Activated naive CD4-positive, alpha-beta T cell treated with anti-CD3 and anti-CD28 coated beads for 36 hours (primary cell): ENCODE measurements at places on chromosomes 1 and 21.

DNA sequence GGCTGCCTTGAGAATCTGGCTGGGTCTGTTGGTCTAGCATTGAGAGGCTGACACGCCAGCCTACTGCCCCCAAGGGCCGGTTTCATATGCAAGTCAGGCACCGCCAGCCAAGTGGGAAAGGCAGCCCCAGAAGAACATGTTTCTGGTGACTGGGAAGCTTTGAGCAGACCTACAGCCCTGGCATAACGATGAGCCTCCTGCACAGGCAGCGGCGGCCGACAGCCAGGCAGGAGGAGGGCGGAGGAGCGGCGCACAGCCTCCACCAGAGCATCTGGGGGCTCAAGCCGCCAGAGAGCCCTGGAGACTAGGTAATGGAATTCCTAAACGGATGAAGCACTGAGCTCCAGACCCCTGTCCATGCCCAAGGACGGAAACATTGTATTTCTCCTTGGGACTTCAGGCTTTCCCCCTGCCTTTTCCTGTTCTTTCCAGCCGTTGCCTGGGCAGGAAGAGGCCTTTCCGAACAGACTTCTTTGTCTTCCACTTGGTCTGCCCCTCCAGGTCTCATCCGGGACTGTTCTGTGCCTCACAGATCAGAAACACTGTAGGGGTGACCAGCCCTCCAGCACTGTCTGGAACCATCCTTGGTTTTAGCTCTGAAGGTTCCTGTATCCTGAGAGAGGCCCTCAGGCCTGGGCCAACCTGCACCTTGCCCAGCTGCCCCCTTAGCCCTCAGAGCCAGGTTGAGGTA lies 59.5 kb downstream of the IRF2BP2 start:
- no peaks in the 10 kb centered on the region for H3K4me1 ChIP-seq
- H3K36me3 ChIP-seq, result no peaks in the 10 kb centered on the region
- DNase-seq, result no peak
- H3K4me3 ChIP-seq, result no peak overlapping the region
- H3K27ac ChIP-seq, result no peak overlapping the region

- H3K4me3 ChIP-seq, result no peak overlapping the region
- peaks cover 4% of the 10 kb centered on the region for H3K4me1 ChIP-seq
- no peaks in the 10 kb centered on the region for H3K36me3 ChIP-seq
- no peak for DNase-seq
Observed at GRCh38 chr1:207440626-207441025, 13.5 kb upstream of the CR2 start.

GRCh38 chr1:224181453-224181810 lies 1.6 kb upstream of the DEGS1 start:
- H3K36me3 ChIP-seq, result peaks cover 2% of the 10 kb centered on the region
- H3K4me1 ChIP-seq, result peaks cover 32% of the 10 kb centered on the region
- no peaks in the 10 kb centered on the region for H3K27me3 ChIP-seq
- DNase-seq, result no peak
- no peak overlapping the region for H3K27ac ChIP-seq

DNA sequence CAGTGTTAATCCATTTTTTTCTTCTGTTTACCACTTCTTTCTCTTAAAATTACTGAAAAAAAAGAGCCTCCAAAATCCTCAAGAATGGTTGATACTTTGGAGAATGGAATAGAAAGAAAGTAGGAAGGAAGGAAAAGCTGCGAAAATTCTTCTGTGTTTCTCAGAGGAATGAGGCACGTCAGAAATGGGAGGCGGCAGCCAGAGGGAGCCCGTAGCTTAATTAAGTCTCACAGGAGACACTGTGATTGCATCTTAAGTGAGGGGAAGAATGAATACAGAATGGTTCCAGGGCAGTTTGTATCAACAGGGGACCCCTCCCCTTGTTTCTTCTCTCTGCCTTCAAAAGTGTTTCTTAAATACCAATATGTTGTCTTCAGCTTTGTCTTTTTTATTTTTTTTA lies 1099.5 kb downstream of the PLA2G4A start:
- H3K36me3 ChIP-seq, result no peaks in the 10 kb centered on the region
- DNase-seq, result no peak
- H3K27ac ChIP-seq, result no peak overlapping the region

DNA sequence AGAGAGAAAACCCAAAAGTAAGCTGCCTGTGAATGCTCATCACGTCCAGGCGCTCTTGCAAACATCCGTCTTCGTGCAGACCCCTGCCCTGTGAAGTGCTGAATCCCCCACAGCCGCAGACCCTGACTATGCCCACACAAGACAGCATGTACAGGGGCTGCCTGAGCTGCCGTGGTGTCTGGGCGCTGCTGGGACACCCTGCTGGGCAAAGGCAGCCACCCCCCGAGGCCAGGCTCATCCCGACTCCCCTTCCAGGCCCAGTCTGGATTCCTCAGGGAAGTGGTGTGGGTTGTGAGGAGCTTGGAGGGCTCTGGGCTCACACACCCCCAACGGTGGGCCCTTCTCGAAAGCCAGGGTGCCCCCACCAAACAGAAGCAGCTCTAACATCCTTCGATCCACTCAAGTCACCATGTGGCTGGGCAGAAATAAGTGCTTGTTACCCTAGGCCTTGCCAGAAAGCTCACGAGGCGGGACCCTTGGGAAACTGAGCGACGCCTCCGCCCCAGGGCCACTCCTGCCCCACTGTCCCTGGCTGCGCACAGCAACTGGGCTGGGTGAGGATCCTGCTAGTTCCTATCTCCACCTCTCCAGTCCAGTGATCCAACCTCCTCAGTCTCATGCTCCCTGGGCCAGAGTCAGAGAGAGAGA lies 4.8 kb upstream of the WNT9A start:
- H3K27ac ChIP-seq, result no peak overlapping the region
- H3K27me3 ChIP-seq, result peaks cover 31% of the 10 kb centered on the region
- DNase-seq, result no peak
- H3K36me3 ChIP-seq, result no peaks in the 10 kb centered on the region
- no peak overlapping the region for H3K4me3 ChIP-seq
- H3K4me1 ChIP-seq, result peaks cover 3% of the 10 kb centered on the region

- no peaks in the 10 kb centered on the region for H3K36me3 ChIP-seq
- H3K4me1 ChIP-seq, result no peaks in the 10 kb centered on the region
- H3K27ac ChIP-seq, result no peak overlapping the region
- DNase-seq, result no peak
- peaks cover 28% of the 10 kb centered on the region for H3K27me3 ChIP-seq
Observed at GRCh38 chr1:2025491-2025981, 6.4 kb downstream of the GABRD start.

GRCh38 chr1:235063068-235063765 lies 65.4 kb downstream of the TOMM20 start:
- no peak overlapping the region for H3K4me3 ChIP-seq
- peaks cover 18% of the 10 kb centered on the region for H3K4me1 ChIP-seq
- no peak for DNase-seq
- no peaks in the 10 kb centered on the region for H3K36me3 ChIP-seq
- no peaks in the 10 kb centered on the region for H3K27me3 ChIP-seq

DNA sequence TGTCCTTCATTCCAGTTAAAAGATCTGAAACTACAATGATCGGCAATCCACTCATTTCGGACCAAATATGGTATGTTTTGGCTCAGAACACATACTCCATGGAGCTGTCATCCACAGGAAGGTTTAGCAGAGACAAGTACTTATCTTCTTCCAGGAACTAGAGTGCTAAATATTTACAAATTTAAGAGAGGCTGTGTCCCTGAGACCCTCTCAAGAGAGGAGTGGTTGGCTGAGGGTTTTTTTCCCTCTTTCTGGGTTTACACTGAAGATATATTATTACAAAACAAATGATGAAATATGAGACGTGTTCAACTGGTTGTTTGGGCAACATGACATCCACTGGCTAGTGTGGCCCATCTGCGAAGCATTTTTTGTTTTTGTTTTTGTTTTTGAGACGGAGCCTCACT lies 25.9 kb upstream of the NID1 start:
- no peak overlapping the region for H3K27ac ChIP-seq
- H3K36me3 ChIP-seq, result no peaks in the 10 kb centered on the region
- no peak for DNase-seq
- H3K27me3 ChIP-seq, result peaks cover 4% of the 10 kb centered on the region
- H3K4me1 ChIP-seq, result no peaks in the 10 kb centered on the region

- H3K4me3 ChIP-seq, result no peak overlapping the region
- no peak for DNase-seq
- H3K4me1 ChIP-seq, result peaks cover 3% of the 10 kb centered on the region
- no peaks in the 10 kb centered on the region for H3K27me3 ChIP-seq
- H3K36me3 ChIP-seq, result peaks cover 8% of the 10 kb centered on the region
Observed at GRCh38 chr1:194159941-194160340, 973.5 kb upstream of the B3GALT2 start.

DNA sequence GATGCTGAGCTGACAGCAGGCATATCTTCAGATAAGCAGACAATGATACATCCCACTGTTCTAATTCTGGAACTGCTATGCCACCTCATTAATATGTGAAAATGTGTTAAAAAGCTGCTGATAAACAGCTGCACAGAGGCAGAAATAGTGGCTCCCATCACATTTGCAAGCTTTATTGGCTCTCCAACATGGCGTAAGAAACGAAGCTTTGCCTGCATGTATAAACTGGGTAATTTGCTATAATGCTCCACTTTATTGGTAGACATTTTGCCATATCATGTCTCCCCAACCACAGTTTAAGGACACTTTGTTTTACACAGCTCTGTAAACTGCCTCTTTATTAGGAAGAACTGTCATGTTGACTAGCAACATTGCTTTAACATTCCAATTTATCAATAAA lies 49.8 kb downstream of the SEC16B start:
- no peaks in the 10 kb centered on the region for H3K36me3 ChIP-seq
- DNase-seq, result no peak
- no peak overlapping the region for H3K27ac ChIP-seq
- H3K4me1 ChIP-seq, result no peaks in the 10 kb centered on the region
- peaks cover 6% of the 10 kb centered on the region for H3K27me3 ChIP-seq
- H3K4me3 ChIP-seq, result no peak overlapping the region

DNA sequence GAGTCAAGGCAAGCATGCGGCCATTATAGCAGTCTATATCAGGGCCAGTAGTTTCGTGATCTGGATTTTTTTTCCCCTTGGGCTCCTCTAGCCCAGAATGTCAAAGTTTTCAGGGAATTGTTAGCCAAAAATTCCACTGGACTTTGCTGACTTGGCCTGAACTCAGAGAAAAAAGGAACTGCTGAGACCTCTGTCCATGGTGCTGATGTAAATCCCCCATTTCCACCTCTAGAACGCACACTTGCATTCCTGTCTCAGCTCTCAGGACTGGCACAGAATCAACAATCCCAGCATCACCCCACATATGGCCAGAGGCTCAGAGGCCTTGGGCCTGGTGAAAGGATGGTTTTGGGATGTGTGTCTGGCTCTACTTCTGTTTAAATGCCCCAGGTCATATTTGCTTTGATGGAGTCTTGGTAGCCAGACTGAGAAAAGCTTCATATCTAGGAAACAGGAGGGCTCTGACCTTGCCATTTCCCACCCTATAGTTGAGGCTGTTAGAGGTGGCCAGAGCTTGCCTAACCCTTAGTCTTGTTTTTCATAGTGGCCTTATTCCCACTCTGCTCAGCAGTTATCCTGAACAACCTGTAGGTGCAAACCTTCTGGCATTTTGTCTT lies 16.9 kb upstream of the EFCAB14 start:
- H3K4me1 ChIP-seq, result no peaks in the 10 kb centered on the region
- H3K36me3 ChIP-seq, result no peaks in the 10 kb centered on the region
- peaks cover 12% of the 10 kb centered on the region for H3K27me3 ChIP-seq
- H3K27ac ChIP-seq, result no peak overlapping the region
- peak; percentile 46 for DNase-seq

DNA sequence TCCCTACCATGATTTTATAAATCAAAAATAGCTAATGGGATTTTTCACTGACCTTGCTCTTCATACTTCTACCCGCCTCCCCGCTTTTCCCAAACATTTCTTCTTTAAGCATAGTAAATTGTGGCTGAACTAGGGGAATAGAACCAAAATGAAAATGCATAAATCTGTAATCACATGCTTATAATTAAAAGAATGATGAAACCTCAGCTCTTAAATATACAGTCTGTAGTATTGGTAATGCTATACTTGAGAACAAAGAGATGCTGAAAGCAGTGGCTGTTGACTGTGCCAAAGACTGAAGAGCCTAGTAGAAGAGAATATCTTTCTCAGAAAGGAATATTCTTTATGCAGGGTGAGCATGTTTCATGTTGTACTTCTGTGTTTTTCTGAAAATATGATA lies 249.1 kb downstream of the GREM2 start:
- DNase-seq, result no peak
- no peak overlapping the region for H3K4me3 ChIP-seq

DNA sequence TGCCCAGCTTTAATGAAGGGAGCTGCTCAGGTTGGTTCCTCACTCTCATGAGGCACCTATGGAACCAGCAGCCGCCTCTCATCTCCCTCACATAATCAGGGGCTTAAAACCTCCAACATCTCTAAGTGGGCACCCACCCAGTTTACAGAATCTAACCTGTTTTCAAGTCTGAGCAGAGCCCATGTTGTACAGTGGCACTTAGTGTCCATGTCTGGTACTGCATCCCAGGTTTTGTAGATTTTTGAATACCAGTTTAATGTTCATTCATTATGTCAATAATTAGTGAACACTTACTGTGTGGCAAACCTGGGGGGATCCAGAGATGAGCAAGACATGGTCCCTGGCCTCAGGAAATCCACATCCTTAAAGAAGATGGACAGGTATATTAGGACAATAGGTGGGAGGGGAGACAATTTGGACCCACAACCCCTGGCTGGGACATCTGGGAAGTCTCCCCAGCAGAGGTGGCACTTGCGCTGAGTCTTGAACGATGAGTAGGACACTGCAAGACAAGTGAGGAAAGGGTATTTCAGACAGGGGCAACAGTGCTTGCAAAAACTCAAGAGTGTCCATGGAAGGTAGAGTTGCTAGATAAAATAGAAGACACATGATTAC lies 83.3 kb downstream of the LACTBL1 start:
- no peak overlapping the region for H3K27ac ChIP-seq
- H3K27me3 ChIP-seq, result peaks cover 5% of the 10 kb centered on the region
- peaks cover 6% of the 10 kb centered on the region for H3K4me1 ChIP-seq
- no peak overlapping the region for H3K4me3 ChIP-seq
- no peaks in the 10 kb centered on the region for H3K36me3 ChIP-seq

GRCh38 chr1:23999156-23999671 lies 19.1 kb upstream of the SRSF10 start:
- peaks cover 2% of the 10 kb centered on the region for H3K4me1 ChIP-seq
- no peak for DNase-seq
- no peak overlapping the region for H3K27ac ChIP-seq
- H3K27me3 ChIP-seq, result no peaks in the 10 kb centered on the region

DNA sequence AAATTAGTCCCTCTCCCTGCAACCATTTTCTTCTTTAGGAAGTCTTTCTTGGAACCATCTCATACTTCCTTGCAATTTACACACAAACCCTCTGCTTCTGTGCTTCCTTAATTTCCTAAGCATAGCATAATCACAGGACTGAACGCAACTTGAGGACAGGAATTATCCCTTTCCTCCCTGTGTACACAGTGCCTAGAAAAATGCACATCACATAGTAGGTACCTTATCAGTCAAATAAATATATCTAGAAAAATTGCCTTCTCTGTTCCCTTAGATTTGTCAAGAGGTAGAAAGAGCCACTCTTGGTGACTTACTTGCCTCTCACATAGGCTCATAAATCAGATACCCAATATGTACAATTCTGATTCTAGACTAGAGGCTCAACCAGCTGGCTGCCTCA lies 4.9 kb downstream of the ASPM start:
- peaks cover 19% of the 10 kb centered on the region for H3K27me3 ChIP-seq
- H3K4me3 ChIP-seq, result no peak overlapping the region
- no peak overlapping the region for H3K27ac ChIP-seq
- no peaks in the 10 kb centered on the region for H3K4me1 ChIP-seq
- no peak for DNase-seq

- no peaks in the 10 kb centered on the region for H3K36me3 ChIP-seq
- H3K4me3 ChIP-seq, result no peak overlapping the region
- H3K27me3 ChIP-seq, result no peaks in the 10 kb centered on the region
- no peak for DNase-seq
- H3K27ac ChIP-seq, result no peak overlapping the region
Observed at GRCh38 chr1:2482588-2482987, 6.5 kb downstream of the PLCH2 start.

GRCh38 chr1:62227496-62227895 lies 32.8 kb downstream of the L1TD1 start:
- H3K27me3 ChIP-seq, result peaks cover 3% of the 10 kb centered on the region
- no peak for DNase-seq
- no peak overlapping the region for H3K4me3 ChIP-seq
- no peak overlapping the region for H3K27ac ChIP-seq
